ENCODE measurements at places on chromosomes 6 and 20. TPM values are rescaled to one million over a fixed set of nuclear protein-coding genes. Genes with fewer than 3 reads are reported as not detected.

SLC26A8 gene
- polyA plus RNA-seq: not detected

DYNLT2 gene
- polyA plus RNA-seq: 1.8 TPM

GID8 gene
- 56.4 TPM for polyA plus RNA-seq

WFDC5 gene
- polyA plus RNA-seq: not detected

THEMIS gene
- 0.22 TPM for polyA plus RNA-seq

TUBE1 gene
- 204 TPM for polyA plus RNA-seq

SNPH gene
- polyA plus RNA-seq: 29.4 TPM

CBLN4 gene
- polyA plus RNA-seq: 0.18 TPM

TFAP2C gene
- polyA plus RNA-seq: not detected

HEBP2 gene
- polyA plus RNA-seq: 3.0 TPM

SH3BGRL2 gene
- polyA plus RNA-seq: 22.7 TPM

TAAR2 gene
- polyA plus RNA-seq: not detected

TMEM74B gene
- polyA plus RNA-seq: 155 TPM

SLC17A2 gene
- not detected for polyA plus RNA-seq

PLAGL2 gene
- 2.5 TPM for polyA plus RNA-seq

ABCF1 gene
- polyA plus RNA-seq: 19.5 TPM

CD93 gene
- polyA plus RNA-seq: not detected

MRAP2 gene
- polyA plus RNA-seq: 1.4 TPM

TULP1 gene
- polyA plus RNA-seq: not detected

MTCH1 gene
- polyA plus RNA-seq: 217 TPM

PTPRK gene
- 14.9 TPM for polyA plus RNA-seq

PARD6B gene
- polyA plus RNA-seq: 5.9 TPM

ALDH8A1 gene
- polyA plus RNA-seq: 6.9 TPM

ID1 gene
- polyA plus RNA-seq: 26.3 TPM

IMPG1 gene
- not detected for polyA plus RNA-seq

C6orf58 gene
- 0.52 TPM for polyA plus RNA-seq

MCHR2 gene
- polyA plus RNA-seq: not detected

Data from neural cell (in vitro differentiated cells).